ENCODE measurements at places on chromosomes 5 and 9. TPM values are rescaled to one million over a fixed set of nuclear protein-coding genes. Genes with fewer than 3 reads are reported as not detected.

The MARCOL gene
- not detected for total RNA-seq

GRCh38 chr5:17203329-17204132 is 13.9 kb upstream of the BASP1 start:
- DNase-seq, result peak; percentile 77

GRCh38 chr5:98904780-98905179 is 24.0 kb downstream of the CHD1 start:
- no peak for DNase-seq

DNA sequence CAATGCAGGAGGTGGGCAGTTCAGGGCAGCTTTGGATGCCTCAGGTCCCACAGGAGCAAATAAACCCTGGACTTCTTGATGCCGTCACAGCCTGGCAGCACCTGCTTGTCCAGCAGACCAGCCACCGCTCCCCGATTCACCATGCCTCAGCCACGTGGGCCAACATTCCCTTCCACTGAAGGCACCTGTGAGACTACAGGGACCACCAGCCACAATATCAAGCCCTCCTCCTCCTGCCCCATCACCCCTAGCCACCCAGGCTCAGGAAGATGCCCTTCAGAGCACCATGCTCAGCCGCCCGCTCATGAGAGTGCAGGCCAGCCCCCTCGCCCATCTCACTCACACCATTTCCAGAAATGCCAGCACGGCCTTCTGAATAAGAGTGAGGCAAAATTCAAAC is 234.7 kb downstream of the SYK start:
- no peak for DNase-seq

- DNase-seq, result no peak
Measured at GRCh38 chr5:94153736-94154450, 412.5 kb upstream of the POU5F2 start.

GRCh38 chr9:35882263-35882848 is 12.2 kb upstream of the OR13J1 start:
- DNase-seq, result peak; percentile 86

DNA sequence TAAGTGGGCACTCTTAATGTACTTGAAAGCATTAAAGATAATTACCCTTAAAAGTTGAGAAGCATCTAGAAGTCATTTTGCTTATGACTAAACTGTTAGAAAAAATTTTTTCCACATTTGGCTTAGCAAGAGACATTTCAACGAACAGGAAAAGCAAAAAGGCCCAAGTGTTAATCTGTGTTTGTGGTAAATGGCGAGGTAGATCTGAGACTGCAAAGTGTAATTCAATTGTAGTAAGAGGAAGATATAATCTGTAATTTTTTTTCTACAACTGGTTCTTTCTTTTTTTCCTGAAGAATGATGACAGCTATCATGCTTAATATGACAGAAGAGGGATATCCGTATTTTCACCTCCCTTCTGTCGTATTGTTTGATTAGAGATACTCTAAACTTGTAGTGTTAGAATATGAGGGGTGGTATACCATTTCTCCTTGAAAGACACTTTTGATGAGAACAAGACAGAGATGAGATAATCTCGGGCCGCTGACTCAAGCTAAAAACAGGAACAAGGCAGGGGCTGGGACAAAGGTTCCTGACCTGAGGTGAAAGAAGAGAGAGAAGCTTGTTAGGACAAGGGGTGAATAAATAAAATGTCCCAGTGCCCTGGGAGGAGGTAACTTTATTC is 459.3 kb upstream of the ZNF608 start:
- no peak for DNase-seq

All from H7 (cell line).